ENCODE measurements at places on chromosomes 6 and 20.

DNA sequence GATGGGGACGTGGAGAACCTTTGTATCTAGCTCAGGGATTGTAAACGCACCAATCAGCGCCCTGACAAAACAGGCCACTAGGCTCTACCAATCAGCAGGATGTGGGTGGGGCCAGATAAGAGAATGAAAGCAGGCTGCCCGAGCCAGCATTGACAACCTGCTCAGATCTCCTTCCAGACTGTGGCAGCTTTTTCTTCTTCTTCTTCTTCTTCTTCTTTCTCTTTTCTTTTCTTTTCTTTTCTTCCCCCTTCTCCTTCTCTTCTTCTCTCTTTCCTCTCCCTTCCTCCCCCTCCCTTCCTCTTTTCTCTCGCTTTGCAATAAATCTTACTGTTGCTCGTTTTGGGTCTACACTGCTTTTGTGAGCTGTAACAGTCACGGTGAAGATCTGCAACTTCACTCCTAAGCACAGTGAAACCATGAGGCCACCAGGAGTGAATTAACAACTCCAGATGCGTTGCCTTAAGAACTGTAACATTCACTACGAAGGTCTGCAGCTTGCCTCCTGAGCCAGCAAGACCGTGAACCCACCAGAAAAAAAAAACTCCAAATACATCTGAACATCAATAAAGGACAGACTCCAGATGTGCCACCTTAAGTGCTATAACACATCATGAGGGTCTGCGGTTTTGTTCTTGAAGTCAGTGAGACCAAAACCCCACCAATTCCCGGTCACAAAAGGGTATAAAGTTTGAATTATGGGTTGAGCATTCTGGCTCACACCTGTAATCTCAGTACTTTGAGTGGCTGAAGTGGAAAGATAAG is 19.6 kb upstream of the SERPINB1 start:
- DNase-seq: no peak

DNA sequence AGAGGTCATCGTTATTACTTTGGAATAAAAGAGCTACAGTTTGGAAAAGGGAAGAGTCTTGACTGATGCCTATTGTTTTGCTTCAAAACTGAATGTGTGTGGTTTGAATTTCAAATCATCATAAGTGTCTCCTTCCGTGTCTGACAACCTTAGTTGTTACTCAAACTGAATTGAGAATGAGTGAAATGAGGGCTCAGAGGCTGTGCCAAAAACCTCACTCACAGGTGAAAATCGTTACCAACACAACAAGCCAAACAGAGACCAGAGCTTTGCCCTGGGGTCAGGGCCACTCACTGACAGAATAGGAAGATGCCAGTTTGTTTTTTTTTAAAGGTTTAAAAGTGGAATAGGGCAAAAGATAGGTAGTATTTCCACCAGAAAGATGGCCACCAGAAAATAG is 15.2 kb upstream of the SIRT5 start:
- DNase-seq: no peak

GRCh38 chr20:10221021-10221420 is 2.4 kb downstream of the SNAP25 start:
- DNase-seq: no peak

GRCh38 chr20:7094438-7094997 is 327.0 kb downstream of the BMP2 start:
- peak; percentile 67 for DNase-seq

DNA sequence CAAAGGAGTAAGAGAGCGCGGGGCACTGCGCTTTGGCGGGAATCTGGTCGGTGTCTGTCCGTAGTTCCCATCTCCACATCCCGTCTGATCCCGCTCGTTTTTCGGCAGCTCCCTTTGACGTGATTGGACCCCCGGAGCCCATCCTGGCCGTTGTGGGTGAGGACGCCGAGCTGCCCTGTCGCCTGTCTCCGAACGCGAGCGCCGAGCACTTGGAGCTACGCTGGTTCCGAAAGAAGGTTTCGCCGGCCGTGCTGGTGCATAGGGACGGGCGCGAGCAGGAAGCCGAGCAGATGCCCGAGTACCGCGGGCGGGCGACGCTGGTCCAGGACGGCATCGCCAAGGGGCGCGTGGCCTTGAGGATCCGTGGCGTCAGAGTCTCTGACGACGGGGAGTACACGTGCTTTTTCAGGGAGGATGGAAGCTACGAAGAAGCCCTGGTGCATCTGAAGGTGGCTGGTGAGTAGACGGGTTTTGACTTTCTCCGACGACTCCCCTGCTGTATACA is 1.4 kb downstream of the BTN1A1 start:
- DNase-seq: peak; percentile 57

DNA sequence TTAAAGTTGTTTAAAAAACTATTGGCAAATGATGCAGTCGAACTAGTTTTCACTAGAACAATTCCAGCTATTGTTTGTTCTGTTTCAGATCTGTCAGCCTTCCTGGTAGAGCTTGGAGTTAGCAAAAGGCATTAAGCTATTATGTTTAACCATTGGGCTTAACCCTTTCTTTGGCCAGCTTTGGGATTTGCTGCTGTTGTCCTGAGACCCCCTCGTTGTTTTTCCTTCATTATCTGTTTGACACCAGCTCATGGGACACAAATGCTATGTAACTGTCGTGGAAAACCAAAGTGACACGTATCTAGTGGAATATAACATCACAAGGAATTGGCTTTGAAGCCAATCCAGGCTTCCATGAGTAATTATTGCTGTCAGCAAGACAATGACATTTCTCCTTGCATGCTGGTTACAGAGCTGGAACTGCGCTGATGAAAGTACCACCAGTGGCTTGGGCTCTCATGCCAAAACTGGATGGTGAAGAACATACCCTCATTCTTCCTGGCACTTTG is 96.0 kb downstream of the EYA2 start:
- no peak for DNase-seq

- peak; percentile 92 for DNase-seq
Observed at GRCh38 chr6:149431905-149432775, 32.1 kb downstream of the SUMO4 start.

GRCh38 chr20:16588241-16588640 is 15.0 kb upstream of the KIF16B start:
- no peak for DNase-seq

DNA sequence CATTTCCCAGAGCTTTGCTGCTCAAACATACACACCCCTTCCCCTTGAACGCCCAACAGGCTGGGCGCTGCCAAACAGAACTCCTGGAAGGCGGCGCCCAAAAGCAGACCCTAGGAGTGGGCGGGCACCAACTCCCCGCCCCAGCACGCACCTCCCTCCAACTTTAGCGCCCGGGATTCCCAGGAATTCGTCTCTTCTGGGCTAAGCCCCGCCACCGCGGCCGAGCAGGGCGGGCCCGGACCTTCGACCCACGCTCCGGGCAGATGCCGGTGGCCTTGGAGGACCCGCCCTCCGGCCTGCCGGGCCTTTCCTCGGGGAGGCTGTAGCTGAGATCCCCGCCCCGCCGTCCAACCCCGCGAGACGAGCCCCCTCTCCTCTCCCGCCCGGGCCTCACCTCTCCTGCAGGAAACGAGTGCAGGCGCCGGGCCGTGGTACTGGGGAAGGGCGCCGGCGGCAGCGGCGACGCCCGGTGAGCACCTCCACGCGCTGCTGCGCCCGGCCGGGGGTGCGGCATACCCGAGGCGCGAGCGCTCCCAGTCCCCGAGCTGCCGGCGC is 659 bp downstream of the MCUR1 start:
- peak; percentile 78 for DNase-seq

DNA sequence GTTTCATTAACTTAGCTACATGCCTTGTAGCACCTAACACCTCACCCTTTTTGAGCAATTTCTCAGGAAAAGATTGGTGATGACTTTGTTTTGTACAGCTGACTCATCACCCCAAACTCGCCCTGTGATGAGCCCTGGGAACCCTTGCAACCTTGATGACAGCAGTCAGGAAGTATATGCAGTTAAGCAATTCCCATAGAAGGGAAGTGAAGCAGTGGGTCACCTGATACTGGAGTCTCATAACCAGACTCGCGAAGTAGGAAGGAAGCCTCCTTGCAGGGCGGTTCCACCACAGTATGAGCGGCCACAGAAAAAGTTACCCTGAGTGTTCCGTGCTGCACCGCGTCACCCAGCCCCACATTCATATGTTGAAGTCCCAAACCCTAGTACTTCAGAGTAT is 82.0 kb upstream of the EDN1 start:
- DNase-seq: peak; percentile 30

GRCh38 chr20:62120990-62121775 is 1.1 kb upstream of the LSM14B start:
- no peak for DNase-seq

DNA sequence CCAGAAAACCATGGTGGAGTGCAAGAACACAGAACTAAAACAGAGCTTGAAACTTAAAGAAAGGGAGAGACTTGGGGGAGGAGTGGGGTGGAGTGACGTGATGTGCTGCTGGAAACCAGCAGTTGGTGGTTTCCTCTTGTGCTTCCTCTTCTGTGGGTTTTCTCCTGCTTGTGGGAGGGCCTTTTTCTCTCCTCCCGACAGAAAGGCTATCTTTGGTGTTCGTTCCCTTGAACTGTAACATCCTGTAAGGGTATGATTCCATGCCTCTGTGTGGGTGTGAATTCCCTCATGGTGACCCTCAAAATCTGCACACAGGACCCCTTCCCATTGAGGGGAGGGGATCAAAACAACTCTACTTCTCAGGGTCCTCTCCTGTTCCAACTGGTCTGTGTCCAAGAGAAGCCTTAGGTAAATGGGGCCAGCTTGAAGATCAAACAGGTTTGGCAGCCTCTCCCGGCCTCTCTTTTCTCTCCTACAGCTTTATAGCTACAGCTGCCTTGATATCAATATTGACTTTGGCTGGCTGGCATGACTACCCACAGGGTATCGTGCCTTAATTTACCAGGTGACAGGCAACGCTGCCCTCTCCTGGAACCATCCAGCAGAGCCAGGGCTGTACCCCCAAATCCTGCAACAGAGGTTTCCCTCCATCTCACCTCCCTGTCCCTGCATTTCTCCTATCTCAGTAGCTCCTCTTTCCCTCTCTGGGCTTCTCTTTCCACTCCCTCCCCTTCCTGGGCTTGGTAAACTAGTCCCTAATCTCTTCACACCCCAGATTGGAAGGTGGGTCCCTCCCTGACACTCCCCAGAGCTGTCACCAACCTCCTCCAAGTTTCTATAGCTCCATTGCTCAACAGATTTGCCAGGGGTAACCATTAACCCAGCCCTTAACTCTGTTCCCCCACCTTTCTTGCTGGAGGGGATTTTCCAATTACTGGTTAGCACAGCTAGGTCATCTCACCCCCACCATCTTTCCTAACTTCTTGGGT is 1.5 kb upstream of the MSH5 start:
- DNase-seq: peak; percentile 97

GRCh38 chr6:1695546-1696462 is 86.1 kb downstream of the FOXC1 start:
- no peak for DNase-seq

DNA sequence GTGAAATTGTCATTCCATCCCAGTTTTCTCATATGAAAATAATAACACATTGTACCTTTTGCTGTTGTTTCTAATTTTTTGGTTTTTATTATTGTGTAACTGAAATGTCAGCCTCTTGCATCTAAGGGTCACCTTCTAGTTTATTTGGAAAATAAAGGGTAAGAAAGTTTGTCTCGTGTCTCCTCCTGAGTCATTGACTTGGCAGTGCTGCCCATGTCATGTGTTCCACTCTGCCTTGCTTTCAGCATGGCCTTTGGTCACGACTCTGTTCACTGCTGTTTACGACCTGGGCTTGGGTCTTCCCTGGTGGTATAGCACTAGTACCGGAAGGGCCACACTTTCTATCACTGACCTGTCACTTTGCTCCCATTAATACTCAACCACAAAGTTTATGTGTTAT is 171.4 kb upstream of the RSPO3 start:
- DNase-seq: no peak

GRCh38 chr20:32167552-32167951 is 40.0 kb downstream of the PLAGL2 start:
- no peak for DNase-seq

DNA sequence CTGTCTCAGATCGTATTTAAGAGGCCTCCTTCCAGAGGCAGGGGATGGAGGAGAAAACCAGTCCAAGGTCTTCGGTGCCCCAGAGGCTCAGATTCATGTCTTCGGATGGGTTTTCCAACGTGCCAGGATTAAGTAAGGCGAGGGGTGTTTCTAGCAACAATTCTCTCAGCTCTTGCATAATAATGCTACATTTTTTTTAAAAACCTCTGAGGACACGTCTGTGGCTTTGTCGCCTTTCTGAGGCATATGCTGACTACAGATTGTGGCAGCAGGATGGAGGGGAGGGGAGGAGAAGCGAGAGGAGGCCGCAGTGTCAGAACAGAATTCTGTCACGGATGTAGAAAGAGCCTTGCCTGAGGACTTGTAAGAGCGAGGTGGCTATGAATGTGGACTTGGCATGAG is 17.7 kb upstream of the CCDC167 start:
- DNase-seq: peak; percentile 90

GRCh38 chr6:57263739-57264138 is 41.6 kb upstream of the RAB23 start:
- DNase-seq: no peak

DNA sequence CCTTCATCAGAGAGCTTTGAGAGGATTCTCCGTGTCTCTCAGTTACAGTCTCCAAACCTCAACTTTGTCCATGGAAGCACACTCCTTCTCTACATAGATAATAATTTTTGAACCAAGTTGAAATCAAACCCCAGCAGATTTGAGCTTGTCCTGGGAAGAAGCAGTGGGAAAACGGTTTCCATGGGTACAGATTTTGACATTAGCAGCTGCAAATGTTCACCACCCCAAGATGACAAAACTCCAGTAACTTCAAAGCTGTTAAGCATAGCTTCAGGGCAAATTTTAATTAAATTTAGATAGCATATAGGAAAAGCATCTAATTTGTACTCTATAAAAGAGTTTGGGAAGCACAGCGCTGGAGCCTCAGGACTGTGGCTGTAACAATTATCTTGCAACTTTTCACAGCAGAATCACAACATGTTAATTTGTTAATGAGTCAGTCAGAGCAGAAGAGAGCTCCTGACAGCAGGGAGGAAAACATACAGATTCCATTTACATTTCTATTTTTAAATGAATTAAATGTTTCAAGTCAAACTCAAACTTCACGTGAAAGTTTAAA is 240.7 kb downstream of the BMP7 start:
- no peak for DNase-seq

DNA sequence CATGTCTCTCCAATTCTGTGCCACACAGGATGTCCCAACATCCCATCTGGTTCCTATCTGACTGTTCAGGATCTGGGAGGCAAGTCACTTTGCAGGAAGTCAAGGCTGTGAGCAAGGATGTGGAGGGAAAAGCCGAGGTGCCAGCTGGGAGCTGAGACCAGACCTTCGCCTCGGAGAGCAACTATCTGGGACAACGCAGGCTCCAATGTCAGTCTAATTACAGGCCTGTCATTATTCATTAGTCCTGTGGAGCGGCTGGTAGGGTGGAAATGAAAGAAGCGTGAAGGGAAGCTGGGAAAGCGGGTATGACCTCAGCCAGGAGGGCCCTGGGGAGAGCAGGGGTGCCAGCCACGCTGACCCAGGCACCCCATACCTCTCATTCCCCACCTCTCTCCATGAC is 147.3 kb downstream of the UNC5CL start:
- no peak for DNase-seq

DNA sequence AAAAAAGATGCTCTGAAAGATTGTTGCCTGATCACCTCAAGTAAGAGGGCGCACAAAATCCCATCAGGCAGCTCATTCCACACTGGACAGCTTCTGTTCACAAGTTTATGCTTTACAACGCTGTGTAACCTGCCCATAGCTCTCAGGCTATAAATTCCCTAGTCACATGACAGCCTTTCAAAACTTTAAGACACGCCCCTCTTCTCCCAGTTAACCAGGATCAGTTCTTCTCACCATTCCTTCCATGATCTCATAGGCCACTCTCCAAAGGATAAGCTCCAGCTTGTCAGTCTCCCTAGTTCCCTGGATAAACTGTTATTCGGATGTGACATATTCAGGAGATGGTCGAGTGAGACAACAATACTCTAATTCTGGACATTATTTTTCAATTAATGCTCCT is 15.0 kb downstream of the ADNP start:
- no peak for DNase-seq

GRCh38 chr6:50602292-50602691 is 111.0 kb upstream of the TFAP2D start:
- peak; percentile 63 for DNase-seq

Measured in hematopoietic multipotent progenitor cell treated with erythropoietin and hydrocortisone succinate and interleukin-3 and kit ligand, for 4 days (in vitro differentiated cells).